ENCODE measurements at places on chromosomes 13 and 19.

GRCh38 chr13:20074966-20075365 lies 85.9 kb downstream of the GJA3 start:
- no peak for DNase-seq

DNA sequence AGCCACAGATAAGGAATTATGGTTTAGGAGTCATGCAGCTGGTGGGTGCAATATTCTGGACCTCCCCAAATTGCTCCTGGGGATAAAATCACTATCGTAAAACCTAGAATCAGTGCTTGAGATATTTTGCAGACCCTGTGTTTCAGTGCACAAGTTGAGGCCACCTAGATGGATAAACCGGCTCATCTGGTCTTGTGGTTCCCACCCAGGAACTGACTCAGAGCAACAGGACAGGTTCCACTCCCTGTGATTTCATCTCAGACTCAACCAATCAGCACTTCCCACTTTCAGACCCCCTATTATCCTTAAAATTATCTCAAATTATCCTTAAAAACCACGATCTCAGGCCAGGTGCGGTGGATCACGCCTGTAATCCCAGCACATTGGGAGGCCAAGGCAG lies 21.0 kb downstream of the FBXL12 start:
- DNase-seq: no peak

GRCh38 chr13:48578516-48579164 lies 45.8 kb upstream of the RCBTB2 start:
- no peak for DNase-seq

- DNase-seq: no peak
These were observed 45.6 kb downstream of the ZNF283 start for GRCh38 chr19:43872547-43873336.

- no peak for DNase-seq
These were observed 527.6 kb downstream of the LMO7 start for GRCh38 chr13:76163761-76164160.

- DNase-seq: no peak
These were observed 302.5 kb downstream of the ZNF536 start for GRCh38 chr19:30674656-30675055.

GRCh38 chr19:46678110-46678732 lies 17.2 kb upstream of the DACT3 start:
- DNase-seq: no peak

GRCh38 chr19:23817519-23817918 lies 58.8 kb upstream of the ZNF681 start:
- DNase-seq: no peak

GRCh38 chr13:97030705-97031452 lies 36.6 kb upstream of the OXGR1 start:
- DNase-seq: no peak

- DNase-seq: no peak
These were observed 9.7 kb downstream of the SIGLEC8 start for GRCh38 chr19:51448411-51449016.

GRCh38 chr13:93262729-93263345 lies 36.2 kb downstream of the GPC6 start:
- no peak for DNase-seq

DNA sequence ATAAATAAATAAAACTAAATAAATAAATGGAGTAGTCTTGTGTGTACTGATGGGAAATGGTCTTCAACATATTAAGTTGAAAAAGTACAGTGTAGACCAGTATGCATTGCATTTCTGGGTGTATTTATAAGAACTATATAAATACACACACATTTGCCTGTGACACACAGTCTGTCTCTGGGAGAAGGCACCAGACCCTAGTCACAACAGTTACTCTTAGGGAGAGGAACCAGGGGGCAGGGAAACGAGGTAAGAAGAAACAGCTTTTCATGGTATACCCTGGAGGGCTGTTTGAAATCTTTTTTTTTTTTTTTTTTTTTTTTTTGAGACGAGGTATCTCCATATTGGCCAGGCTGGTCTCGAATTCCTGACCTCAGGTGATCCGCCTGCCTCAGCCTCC lies 2.8 kb upstream of the S1PR2 start:
- DNase-seq: no peak

- DNase-seq: peak; percentile 49
These were observed 50.5 kb upstream of the UBE2L5 start for GRCh38 chr13:30371649-30372265.

- DNase-seq: no peak
These were observed 133.4 kb upstream of the PEG3 start for GRCh38 chr19:56973713-56974555.

GRCh38 chr13:36819739-36820090 lies 693 bp downstream of the RFXAP start:
- no peak for DNase-seq

DNA sequence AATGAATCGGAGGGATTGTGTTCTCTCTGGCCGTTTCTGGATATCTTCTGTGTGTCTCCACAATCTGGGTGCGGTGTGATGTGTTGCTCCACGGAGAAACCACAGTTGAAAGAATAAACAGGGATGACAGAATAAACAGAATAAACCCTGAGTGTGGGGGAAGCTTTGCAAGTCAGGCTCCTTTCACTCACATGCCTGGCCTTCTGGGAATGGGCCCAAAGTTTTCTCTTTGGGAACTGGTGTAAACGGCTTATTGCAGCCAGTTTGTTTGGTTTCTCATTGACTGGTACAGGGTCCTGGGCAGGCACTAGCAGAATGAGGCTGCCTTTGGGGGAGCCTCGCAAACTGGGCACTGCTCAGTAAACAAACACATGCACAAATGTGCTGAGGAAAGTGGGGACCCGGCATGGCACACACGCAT lies 324.7 kb downstream of the DLEU7 start:
- no peak for DNase-seq

- DNase-seq: no peak
These were observed 9.2 kb upstream of the KANK3 start for GRCh38 chr19:8352134-8352827.

- no peak for DNase-seq
These were observed 1246.2 kb downstream of the SLITRK1 start for GRCh38 chr13:82636119-82636518.

DNA sequence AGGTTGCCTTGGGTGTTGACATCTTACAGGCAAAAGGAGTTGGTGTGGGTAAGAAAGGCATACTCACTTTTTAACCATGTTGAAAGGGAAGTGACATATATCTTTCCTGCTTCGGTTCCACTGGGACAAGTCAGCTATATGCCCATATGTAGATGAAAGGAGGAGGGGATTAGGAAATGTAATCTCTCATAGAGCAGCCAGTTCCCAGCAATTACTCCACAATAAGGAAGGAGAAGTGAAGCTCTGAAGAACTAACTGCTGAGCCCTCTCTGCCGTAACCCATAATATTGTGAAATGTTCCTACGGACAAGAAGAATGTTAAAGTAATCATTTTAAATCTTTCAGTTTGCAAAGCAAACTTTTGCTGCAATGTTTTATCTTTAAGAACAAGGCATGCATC lies 82.2 kb downstream of the EDNRB start:
- no peak for DNase-seq

- no peak for DNase-seq
These were observed 41.9 kb downstream of the WASF3 start for GRCh38 chr13:26599403-26599802.

DNA sequence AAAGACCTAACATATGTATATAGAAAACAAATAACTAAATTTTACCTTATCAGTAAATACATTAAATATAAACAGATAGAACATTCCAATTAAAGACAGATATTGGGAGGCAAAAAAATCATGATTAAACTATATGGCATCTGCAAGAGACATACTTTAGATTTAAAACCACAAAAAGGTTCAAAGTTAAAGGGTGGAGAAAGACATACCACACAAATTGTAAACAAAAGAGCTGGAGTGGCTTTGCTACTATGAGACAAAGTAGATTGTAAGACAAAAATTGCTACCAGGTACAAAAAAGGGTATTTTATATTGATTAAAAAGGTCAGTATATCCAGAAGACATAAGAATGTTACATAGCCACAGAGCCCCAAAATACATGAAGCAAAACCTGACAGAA lies 200.2 kb downstream of the KCNRG start:
- no peak for DNase-seq

GRCh38 chr19:38304352-38304865 lies 358 bp downstream of the C19orf33 start:
- DNase-seq: no peak

DNA sequence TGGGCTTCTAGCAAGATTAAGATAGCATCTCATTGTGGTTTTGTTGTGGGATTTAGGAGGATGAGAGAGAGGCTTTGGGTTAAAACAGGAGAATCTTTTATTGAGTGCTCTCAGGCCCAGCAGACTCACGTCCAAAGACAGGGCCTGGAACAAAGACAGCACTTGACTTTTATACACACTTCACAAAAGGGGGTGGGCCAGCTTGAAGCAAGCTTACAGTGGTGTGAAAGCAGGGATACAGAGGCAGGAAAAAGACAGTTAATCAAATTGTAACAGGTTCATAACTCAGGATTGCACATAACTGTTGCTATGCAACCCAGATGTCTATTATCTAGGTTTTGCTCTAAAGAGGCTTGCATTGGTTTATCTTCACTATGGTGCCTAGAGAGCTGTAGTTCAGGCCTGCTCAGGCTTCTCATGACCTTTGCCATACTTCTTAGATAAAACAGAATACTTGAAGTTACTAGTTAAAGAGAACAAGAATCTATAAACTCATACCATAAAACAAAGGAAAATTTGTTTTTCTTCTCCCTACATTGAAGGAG lies 42.2 kb upstream of the CEACAM21 start:
- no peak for DNase-seq

- no peak for DNase-seq
These were observed 86.4 kb downstream of the RGCC start for GRCh38 chr13:41543664-41544300.

Measured in NCI-H1436 treated with DMSO at 0.1 percent for 48 hours (cell line).